ENCODE measurements at places on chromosomes 11 and 22.

DNA sequence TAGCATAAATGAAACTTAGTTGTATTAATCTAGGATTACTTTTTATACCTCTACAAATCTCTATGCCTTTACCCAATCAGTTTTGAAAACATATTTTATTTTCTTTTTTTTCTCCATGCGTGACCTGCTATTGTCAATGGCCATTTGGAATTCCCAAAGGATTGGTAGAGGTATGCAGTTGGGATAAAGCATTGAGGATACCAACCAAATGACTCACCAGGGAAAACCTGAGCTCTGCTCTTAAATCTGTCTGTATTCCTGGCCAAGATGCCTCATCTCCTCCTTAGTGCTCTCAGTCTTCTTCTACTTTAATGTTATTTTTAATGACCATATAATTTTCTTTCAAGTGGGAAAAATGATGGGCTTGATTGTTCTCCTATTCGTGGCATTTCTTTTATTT, 61.9 kb downstream of the EHF start:
- ATAC-seq: no peak

DNA sequence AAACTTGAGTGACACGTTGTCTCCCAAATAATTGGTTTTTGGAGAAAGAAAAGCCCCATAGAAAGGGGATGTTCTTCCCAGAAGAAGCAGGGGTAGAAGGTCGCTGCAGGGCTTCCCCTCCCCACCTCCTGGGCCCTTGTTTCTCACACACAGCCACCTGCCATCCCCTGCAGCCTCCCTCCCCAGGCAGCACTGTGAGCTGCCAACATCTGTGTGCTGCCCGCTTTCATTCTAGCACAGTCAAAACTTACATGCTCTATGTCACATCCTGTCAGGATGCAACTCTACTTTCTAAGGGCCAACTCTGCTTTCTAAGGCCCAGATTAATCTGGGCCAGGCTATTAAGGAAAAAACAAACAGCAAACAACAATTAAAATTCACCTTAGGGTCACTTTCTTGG, 309.4 kb upstream of the ZC3H12C start:
- ATAC-seq: no peak

DNA sequence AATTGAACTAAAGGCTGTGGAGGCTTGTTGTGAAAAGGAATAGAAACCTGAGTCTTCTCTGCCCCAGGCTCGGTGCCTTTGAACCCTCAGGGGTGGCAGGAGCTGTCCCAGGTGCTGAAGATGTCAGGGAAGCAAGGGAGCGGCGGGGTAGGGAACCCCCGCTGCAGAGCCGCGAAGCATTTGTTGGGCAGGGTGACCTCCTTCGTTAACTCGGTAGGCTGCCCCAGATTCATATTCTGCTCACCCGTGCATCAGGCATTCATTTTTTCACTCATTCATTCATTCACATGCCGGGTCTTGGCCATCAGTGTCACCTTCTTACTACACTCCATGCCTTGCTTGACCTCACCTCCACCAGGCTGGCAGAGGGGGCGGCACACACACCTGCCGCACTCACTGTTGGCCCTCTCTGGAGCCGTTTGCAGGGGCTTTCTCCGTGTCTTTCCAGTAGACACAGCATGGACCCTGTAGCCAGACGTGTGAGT, 618.9 kb downstream of the BRD1 start:
- no peak for ATAC-seq

DNA sequence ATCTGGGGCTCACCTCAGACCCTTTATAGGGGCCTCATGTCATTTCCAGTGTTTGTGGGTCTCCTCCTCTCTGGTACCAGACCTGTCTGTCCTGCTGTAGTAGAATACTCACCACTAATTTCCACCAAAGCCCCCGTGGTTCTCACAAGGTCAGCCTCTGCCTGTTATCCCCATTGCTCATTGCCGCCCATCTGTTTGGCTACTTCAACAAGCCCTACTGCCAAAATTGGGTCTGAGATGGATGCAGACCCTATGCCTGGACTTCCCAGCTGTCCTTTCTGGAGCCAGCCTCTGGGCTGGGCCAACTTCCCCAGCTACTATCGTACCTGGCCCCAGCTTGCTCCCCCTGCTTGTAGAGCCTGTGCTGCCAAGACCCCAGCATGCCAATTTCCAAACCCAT, 152.1 kb upstream of the ISX start:
- ATAC-seq: no peak

- ATAC-seq: no peak
These were observed 229.1 kb upstream of the CARD18 start for GRCh38 chr11:105368711-105369110.

DNA sequence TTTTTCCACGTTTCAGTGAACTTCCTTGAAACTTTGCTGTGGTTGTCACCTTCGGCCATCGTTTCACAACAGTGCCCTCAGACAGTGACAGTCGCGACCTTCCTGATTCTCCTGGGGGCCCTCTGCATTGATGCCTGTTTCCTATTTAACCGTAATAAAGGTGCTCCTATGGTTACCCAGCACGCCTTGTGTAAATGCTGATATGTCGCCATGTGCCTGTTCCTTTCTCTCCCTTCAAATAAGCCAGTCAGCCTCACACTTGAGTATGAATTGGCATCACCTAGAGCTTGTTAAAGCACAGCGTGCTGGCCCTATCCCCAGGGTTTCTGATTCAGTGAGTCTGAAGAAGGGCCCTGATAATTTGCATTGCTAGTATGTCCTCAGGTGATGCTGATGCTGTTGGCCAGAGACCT, 104.8 kb downstream of the MICAL2 start:
- no peak for ATAC-seq

DNA sequence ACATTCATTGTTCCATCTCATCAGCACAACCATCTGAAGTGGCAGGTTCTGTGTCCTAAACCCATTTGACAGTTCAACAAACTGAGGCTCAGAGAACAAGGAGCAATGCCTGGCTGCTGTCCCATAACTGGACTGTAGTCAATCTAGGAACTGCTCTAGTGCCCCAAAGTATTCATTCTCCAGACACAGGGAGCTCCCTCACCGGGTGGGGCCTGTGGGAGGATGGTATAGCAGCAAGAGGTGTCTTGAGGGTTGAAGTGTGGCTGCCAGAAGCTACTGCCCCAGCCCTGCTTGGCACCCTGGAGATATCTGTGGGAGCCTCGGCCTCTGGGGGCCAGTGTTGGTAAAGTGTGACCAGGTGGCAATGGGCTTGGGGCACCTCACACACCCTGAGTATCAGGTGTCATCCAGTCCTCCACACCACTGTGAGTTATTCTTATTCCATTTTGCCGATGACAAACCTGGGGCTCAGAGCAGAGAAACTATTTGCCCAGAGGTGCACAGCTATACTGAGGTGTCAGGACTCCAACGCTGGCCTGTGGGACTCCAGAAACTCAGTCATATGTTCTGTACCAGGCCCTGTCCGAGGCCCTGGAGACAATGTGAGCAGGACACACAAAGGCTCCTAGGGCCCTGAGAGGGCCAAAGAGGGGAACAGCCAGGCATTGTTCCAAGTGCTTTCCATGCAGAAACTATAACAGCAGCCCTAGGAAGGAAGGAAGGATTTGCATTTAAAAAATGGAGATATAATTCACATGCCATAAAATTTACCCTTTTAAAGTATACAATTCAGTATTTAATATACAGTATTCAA, 46.0 kb upstream of the KLHL35 start:
- no peak for ATAC-seq

DNA sequence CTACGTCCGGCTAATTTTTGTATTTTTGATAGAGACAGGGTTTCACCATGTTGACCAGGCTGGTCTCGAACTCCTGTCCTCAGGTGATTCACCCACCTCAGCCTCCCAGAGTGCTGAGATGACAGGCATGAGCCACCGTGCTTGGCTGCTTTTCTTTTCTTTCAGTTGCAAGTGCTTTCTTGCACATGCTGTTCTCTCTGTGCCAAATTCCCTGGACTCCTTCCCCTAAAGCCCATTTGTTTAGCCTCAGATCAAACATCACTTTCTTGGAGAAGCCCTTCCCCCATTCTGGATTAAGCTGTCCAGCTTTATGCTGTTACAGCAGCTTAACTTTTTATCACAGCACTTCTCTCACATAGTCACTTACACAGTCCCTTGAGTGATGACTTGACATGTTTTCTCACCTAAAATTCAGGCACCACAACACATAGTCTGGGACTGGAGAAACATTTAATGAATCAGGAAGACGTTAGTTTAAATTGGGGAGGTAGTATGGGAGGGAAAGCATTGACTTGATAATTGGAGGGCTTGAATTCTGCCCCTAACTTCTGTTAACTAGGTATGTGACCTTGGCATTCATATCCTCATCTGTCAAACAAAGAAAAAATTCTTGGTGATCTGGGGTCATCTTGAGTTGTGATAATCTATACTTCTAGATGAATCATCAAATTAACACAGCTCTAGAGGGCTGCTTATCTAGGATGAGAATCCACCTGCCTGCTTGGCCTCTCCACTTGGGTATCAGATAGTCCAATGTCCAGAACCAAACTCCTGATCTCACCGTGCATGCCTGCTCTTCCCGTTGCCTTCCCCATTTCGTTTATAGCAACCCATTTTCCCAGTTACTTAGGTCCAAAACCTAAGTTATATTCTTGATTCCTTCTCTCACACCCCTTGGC, 18.4 kb downstream of the ACO2 start:
- ATAC-seq: no peak

DNA sequence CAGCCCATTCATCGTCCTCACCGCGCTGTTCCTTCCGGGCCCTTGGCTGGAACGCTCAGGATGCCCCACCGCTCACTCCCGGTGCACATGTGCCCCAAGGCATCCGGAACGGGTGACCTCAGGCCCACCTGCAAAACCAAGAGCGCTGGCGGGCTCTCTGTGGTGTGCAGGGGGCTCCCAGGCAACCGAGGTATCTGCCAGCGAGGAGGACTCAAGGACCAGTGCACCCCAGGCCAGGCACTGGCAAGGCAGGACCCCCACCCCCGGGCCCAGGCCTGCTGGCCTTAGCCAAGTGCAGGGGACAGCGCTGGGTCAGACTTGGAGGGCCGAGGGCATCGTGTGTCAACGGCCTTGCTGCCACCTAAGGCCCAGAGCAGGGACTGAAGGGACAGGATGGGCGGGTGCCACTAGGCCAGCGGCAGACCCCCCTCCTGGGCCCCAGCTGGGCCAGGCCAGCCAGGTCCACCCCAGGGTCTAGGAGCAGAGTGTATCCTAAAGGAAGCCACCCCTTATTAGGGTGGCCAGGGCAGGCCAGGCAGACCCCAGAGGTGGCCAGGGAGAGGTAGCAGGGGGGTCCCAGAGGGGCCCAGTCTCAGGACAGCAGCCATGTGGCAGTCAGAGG, 8.5 kb downstream of the TNNT3 start:
- ATAC-seq: no peak

- ATAC-seq: no peak
These were observed 10.3 kb upstream of the BDNF start for GRCh38 chr11:27710536-27710935.

- ATAC-seq: no peak
These were observed 57.7 kb downstream of the TRAF6 start for GRCh38 chr11:36452236-36452940.

DNA sequence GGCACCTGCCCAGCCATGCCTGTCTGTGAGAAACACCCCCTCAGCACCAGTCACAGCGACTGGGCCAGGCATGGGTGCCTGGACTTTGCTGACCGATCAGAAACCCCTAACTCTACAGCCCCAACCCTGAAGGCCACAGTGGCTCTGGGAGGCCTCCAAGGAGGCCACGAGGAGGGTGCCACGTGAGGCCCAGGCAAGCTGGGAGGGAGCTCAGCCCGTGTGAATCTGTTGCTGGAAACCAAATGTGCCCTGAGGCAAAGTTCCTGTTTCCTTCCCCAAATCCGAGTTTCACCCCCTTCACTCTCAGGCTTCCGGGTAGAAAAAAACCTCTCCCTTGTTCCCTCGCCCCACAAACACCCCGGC, 1.3 kb downstream of the UNC93B1 start:
- ATAC-seq: peak; percentile 3

GRCh38 chr11:45906965-45907611, at the start of gene FREY1:
FREY1 (minus strand) TSS chr11:45907271; CDS start chr11:45907245, 26 bp downstream.
- peak; percentile 47 for ATAC-seq

- no peak for ATAC-seq
These were observed 575.9 kb upstream of the ANO3 start for GRCh38 chr11:25755918-25756584.

DNA sequence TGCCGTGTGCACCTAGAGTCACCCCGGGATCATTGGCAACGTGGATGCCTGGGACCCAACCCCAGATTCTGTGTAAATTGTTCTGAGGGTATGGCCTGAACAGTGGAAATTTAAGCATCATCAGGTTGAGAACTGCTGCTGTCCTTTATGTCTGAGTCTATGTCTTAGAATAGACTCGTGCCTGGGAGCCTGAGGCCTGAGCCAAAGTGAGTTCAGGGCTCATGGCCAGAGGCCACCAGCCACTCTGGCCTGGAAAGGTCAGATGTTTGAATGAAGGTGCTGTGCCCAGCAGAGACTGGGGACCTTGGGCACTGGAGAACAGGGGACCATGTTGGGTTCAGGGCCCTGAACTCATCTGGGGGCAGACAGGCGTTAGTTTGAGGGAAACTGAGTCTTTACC, 91.1 kb downstream of the MYO18B start:
- ATAC-seq: no peak

DNA sequence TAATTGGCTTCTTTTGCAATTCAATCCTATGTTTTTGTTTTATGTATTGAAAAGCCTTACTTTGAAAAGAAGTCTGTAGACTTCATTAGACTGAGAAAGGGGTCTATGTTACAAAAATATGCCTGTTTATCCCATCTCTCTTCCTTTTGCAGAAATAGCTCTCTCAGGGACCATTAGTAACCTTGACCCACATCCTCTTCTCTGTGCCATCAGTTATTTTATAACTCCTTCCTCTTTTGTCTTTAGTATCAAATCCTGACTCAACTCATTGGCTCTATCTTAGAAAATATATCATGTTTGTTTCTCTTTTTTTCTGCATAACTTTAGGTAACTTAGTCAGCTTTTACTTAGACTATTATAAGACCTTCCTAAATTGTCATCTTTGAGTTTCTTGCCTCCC, 20.3 kb downstream of the ZC3H12C start:
- no peak for ATAC-seq

- ATAC-seq: peak; percentile 27
These were observed 123.8 kb downstream of the DDX10 start for GRCh38 chr11:108788565-108789199.

DNA sequence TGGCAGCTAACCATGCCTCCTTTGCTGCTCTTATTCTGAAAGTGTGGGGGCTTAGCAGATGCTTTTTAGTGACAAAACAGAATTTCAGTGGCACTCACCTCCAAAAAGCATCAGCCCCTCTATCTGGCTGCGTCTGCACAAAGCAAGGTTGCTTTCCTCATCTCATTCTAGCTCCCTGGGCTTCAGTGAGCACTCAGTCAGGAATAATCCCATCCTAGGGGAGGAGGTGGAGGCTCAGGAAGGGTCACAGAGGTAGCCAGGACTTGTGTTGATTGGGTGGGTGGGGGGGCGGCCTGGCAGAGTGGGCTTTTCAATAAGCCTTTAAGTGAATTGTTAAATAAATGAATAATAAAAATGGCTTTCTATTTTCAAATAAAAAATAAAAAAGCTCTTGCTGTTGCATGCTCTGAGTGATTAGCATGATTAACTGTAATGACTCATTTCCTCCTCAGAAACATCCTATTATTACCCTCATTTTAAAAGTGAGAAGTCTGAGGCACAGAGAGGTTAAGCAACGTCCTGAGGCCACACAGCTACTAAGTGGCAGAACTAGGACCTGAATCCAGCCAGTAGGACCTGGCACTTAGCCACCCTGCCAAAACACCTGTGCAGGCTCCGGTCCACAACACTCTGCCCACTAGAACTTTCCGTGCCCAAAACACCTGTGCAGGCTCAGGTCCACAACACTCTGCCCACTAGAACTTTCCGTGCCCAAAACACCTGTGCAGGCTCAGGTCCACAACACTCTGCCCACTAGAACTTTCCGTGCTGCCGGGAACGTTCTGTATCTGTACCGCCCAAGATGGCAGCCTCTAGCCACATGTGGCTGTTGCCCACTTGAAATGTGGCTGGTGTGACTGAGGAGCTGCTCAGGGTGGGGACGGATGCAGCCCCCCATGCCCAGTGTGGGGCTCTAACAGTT, 5.5 kb downstream of the B3GAT1 start:
- peak; percentile 30 for ATAC-seq

Measured in esophagus mucosa (tissue), 1 donor.